ENCODE measurements at places on chromosomes 1 and 21.
A peak's percentile ranks its signal among the peaks of the same experiment; 100 is the strongest.

GRCh38 chr1:164771041-164771618 is 212.1 kb downstream of the PBX1 start:
- no peak for DNase-seq

DNA sequence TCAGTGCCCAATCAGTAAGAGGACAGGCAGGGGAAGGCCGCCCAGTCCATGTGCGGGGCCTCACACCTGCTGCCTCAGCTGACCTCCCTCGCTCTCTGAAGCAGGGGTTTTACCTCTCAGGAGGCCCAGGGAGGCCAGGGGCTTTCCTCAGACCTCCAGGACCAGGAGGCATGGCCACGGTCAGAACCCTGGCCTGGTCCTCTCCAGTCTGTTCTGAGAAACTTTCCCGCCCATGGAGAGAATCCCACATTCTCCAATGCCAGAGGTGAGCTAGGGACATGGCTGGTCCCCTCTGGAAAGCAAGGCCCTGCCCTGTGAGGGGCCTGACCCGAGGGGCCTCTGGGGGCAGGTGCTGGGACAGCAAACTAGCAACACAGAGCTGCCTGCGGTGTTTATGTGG is 68.2 kb downstream of the DMRTB1 start:
- DNase-seq: no peak

DNA sequence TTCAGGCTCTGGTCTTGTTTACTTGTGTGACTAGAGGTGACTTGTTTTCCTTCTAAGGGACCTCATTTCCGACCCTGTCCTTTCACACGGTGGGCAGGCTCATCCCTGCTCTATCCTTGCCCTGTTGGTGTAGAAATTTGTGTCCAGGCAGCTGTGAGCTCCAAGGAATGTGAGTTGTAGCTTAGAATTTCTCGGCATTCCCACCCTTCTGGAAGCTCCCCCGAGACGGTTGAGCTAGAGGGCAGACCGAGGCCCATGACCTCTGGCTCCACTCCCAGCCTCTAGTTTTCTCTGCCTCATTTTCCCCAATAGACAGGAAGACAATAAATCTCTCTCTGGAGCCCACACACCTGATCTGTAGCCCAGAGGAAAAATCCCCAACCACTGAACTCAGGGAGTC is 100.9 kb downstream of the NAV1 start:
- no peak for DNase-seq

- no peak for DNase-seq
These were observed 85.6 kb downstream of the PAX7 start for GRCh38 chr1:18716112-18716784.

GRCh38 chr1:43207229-43207853 is 35.2 kb downstream of the CFAP57 start:
- no peak for DNase-seq

- DNase-seq: no peak
These were observed 1586.1 kb downstream of the NCAM2 start for GRCh38 chr21:22584308-22584707.

- DNase-seq: peak; percentile 45
These were observed 118.7 kb downstream of the CASZ1 start for GRCh38 chr1:10677491-10678391.

DNA sequence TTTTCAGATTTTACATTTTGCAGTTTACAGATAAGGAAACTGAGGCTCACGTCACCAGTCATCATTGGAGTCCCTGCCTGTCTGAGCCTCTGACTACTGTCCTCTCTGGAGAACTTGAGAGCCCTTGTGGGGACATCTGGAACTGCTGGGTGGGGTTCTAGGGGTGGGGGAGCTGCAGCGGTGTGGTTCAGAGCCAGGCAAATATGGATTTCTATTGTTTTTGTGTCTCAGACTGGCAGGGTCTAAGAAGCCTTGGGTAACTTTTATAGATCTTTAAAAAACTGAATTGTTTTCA is 46.9 kb downstream of the IER5 start:
- no peak for DNase-seq

GRCh38 chr1:81760477-81761097 is 40.1 kb upstream of the ADGRL2 start:
- DNase-seq: no peak

DNA sequence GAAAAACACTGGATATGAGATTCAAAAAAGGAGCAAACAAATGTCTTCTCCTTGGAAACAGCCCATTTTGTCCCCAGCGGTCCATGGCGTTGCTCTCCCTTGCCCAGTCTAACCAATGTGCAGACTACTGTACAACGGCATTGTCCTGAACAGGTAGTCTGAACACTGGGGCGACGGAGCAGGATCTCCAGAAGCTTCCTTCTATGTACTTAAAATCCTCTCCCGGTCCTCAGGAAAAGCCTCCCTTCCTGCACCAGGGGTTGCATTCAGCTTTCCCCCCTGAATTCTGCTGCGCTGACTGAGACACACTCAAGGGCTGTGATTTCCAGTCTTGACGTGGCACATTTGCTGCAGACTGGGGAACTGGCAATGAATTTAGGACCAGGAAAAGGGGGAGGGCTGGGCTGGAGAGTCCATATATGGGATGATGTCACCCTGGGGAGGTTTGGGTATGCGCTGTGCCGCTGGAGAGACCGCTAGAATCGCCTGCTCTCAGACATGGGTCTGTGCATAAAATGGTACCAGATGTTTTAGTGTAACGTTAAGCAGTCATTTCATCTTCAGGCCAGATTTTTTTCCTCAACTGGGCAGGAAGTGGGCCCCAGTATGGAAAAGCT is 275.9 kb upstream of the C1orf105 start:
- peak; percentile 64 for DNase-seq

DNA sequence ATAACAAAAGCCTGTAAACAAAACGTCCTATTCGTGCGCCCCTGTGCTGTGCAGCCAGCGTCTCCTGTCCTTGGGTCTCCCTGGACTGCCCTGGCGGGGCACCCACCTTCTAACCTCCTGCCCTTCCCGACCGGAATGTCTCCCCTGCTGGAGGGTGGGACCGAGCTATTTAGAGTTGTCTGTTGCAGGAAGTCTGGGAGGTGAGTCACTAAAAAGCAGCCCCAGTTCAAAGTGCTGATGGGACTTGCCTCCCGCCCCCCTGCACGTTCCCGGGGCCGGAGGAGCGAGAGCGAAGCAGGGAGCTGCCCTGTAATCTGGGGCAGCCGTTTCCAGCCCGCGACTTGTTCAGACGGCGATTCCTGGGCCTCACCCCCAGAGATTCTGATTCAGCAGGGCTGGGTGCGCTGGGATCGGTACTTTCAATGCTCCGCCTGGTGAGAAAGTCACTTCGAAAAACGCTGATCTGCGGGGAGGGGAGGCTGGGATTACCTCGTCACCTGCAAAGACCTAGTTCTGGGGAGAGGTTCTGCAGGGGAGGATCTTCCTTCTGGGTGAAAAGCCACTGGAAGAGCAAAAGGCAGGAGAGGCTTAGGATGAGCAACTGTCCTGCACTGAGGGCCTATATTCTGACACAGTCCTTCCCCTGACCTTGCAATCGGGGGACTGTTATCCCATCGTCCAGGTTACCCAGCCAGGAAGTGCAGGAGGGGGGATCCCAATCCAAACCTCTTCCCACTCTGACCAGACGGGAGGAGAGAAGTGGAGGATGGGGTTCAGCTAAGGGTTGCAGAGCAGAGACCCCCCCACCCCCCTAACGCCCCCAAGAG is 1.2 kb upstream of the DHRS3 start:
- DNase-seq: peak; percentile 81

- DNase-seq: no peak
These were observed 165.3 kb upstream of the SYT6 start for GRCh38 chr1:114318961-114319360.

DNA sequence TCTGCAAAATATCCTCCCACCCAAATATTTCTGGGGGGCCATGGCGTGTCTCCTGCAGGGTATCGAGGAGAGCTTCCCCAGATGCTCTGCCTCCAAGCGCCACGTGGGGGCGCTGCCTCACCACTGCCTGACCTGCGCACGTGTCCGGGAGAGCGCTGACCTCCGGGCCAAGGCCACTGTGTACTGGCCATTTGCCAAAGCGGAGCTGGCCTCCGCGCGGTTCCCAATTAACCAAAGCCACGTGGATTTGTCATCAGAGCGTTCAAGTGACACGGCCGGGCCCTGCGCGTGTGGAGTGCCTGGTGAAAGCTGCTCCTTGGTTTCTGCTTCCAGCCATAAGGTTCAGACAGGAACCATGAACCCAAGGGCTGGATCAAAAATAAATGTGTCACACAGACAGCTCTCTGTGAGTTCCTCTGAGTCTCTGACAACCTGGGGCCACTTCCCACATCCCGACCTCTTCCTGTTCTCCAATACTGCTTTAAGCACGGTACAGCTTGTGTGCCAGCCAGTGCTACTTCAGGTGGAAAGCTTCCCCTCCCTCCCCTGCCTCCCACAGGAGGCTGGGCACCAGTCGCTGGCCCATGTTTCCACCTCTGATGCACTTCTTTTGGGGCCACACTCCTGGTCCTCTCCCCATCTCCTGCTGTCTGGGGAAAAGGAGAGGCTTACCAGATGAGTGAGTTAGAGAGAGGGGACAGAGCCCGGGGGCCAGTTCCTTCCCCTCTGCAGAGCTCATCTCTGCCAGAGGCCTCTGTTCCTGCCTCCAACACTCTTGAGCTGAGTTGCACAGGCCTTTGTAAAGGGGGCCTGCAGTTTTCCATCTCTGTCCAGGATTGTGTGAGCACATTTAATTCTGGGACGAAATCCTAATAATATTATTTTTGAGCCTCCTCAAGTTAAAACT is 26.1 kb downstream of the ZP4 start:
- peak; percentile 76 for DNase-seq

GRCh38 chr1:15810073-15810472 is 2.6 kb upstream of the UQCRHL start:
- no peak for DNase-seq

- no peak for DNase-seq
These were observed 240.4 kb downstream of the PTGER3 start for GRCh38 chr1:70807088-70807664.

DNA sequence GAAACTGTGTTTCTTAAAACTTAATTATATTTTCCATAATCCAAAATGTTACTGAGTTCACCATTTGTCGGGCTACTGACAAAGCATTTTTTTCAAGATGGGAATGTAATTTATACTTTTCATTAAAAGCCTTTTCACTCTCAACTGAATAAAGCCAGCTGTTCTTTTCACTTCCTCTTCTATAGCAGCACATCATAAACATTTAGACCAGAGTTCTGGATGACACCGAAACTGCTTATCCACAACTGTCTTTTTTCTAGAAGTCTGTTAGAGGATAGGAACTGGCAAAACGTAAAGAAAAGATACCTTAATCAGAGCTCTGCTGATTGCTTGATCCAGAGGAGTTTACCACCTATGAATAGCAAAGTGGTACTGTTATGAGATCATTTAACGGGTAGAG is 594.7 kb downstream of the ADGRL2 start:
- DNase-seq: no peak

GRCh38 chr1:233281711-233282581 is 13.6 kb downstream of the PCNX2 start:
- no peak for DNase-seq

DNA sequence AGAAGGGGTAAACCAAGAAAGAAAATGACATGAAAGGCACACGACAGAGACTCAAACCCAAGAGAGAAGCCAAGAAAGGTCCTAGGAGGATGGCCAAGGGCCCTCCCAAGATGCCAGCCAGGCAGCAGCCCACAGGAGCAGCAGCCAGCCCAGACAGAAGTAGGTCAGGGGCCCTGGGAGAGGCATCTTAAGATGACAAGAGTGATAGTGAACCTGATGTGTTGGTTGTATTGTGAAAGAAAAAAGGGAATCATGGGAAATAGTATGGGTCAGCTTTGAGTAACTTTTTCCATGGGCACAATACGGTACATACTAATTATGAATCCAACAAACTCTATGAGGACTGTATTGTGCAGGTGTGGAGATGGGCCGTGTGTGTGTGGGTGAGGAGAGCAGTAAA is 3.3 kb downstream of the CCSAP start:
- no peak for DNase-seq

- DNase-seq: no peak
These were observed 64.5 kb upstream of the SPATA6 start for GRCh38 chr1:48536477-48536876.

DNA sequence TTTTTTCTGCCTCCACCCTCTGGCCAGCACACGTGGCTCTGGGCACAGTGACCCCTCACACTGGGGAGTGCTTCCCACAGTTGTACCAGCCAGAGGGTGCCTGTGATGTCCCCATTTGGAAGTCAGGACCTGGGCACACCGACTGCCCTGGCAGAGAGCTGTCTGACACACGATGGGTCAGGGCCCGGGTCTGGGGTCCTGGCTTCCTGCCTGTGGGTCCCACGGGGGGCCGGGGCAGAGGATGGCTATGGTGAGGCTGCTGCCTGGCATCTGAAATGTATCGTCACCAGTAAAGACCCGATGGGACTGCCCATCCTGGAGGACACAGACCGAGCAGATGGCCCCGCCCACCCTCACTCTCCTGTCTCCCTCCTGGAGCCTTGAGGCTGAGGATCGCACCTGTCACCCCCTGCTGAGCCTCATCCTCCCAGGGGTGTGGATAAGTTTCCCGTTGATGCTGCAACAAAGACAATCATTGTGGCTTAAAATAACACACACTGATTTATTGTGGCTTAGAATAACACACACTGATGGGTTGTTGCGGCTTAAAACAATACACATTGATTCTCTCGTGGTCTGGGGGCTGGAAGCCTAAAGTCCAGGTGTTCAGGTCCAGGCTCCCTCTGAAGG is 88.8 kb upstream of the TTC34 start:
- no peak for DNase-seq

GRCh38 chr1:26350701-26351589 is 3.0 kb downstream of the CRYBG2 start:
- no peak for DNase-seq

DNA sequence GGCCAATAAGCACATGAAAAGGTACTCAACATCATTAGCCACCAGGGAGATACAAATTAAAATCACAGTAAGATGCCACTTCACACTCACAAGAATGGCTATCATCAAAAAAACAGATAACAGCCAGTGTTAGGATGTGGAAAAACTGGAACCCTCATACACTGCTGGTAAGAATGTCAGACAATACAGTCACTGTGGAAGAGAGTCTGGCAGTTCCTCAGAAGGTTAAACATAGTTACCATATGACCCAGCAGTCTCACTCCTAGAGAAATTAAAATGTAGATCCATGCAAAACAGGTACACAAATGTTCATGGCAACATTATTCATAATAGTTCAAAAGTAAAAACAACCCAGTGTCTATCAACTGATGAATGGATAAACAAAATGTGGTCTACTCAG is 33.3 kb downstream of the LDLRAD1 start:
- no peak for DNase-seq

DNA sequence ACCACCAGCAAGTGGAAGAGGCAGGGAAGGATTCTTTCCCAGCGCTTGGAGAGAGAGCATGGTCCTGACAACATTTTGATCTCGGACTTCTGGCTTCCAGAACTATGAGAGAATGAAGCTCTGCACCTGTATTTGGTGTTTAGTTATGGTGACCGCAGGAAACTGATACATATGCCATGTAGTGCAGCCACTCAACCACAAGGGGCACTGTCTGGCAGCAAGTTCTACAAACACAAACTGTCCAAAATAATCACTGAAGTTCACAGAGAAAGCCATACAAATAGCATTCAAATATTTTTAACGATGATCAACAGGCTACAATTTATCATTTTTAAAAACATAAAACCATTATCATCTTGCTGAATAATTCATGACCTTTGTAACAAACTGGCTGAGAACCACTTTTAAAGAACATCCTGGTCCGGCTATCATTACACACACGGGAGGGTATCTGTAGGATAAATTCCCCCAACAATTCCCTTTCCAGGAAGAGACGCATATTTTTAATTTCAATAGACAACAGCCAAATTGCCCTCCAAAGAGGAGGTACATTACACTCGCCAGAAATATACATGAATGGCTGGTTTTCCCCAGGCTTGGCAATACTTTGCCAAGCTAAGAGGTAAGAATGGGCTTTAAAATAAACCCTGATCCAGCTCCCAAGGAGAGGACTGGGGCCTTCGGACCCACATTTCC is 9.2 kb upstream of the CBR3 start:
- DNase-seq: peak; percentile 34

GRCh38 chr1:31705080-31705866 is 1.5 kb upstream of the COL16A1 start:
- peak; percentile 34 for DNase-seq

All from right kidney (tissue), 9 donors.